Upper lobe of left lung (tissue), 6 donors: ENCODE measurements at places on chromosomes 3 and 15.

GRCh38 chr3:177777699-177778098, 580.4 kb upstream of the TBL1XR1 start:
- no peak for DNase-seq
- H3K4me1 ChIP-seq, result peaks cover 21% of the 10 kb centered on the region
- H3K36me3 ChIP-seq, result no peaks in the 10 kb centered on the region
- H3K27ac ChIP-seq, result no peak overlapping the region
- no peaks in the 10 kb centered on the region for H3K27me3 ChIP-seq

DNA sequence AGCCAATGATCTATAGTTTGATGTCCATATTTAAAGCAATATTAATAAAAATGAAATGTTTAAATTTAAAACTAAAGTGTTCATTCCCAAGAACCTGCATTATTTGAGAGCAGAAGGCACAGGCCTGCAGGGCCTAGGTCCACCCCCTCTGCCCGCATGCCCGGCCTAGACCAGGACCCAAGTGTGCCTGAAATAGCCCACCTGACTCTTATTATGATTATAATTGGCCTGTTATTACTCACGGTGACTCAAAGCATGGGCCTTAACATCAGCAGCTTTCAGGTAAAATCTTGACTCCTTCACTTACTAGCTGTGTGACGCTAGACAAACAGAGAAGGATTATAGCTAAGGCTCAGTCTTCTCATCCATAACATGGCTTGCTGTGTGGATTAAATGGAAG, 128.8 kb downstream of the PLCL2 start:
- no peaks in the 10 kb centered on the region for H3K36me3 ChIP-seq
- DNase-seq, result peak; percentile 5
- no peaks in the 10 kb centered on the region for H3K27me3 ChIP-seq

DNA sequence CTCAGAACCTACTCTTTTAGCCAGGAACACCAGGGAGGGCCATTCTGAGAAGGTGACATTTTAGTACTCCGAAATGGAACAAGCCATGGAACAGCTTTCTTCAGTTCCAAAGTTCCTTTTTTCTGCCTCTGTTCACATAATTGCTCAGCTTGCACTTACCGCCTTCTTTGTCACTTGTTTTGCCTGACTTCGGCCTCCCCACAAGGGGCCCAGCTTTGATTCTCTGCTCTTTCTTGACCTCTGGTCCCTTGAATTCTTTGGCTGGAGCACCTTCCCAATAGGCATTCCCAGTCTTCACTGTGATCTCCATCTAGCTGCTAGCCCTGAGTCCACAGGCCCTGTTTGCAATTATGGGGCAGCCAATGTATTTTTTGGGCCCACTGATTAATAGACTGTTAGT, 51.4 kb upstream of the SLC7A14 start:
- no peaks in the 10 kb centered on the region for H3K27me3 ChIP-seq
- no peak overlapping the region for H3K27ac ChIP-seq
- DNase-seq, result no peak
- no peaks in the 10 kb centered on the region for H3K36me3 ChIP-seq
- no peaks in the 10 kb centered on the region for H3K4me1 ChIP-seq

GRCh38 chr3:160986069-160986468, 119.1 kb downstream of the B3GALNT1 start:
- H3K4me3 ChIP-seq, result no peak overlapping the region
- H3K27ac ChIP-seq, result no peak overlapping the region
- DNase-seq, result no peak
- no peaks in the 10 kb centered on the region for H3K27me3 ChIP-seq
- no peaks in the 10 kb centered on the region for H3K4me1 ChIP-seq

DNA sequence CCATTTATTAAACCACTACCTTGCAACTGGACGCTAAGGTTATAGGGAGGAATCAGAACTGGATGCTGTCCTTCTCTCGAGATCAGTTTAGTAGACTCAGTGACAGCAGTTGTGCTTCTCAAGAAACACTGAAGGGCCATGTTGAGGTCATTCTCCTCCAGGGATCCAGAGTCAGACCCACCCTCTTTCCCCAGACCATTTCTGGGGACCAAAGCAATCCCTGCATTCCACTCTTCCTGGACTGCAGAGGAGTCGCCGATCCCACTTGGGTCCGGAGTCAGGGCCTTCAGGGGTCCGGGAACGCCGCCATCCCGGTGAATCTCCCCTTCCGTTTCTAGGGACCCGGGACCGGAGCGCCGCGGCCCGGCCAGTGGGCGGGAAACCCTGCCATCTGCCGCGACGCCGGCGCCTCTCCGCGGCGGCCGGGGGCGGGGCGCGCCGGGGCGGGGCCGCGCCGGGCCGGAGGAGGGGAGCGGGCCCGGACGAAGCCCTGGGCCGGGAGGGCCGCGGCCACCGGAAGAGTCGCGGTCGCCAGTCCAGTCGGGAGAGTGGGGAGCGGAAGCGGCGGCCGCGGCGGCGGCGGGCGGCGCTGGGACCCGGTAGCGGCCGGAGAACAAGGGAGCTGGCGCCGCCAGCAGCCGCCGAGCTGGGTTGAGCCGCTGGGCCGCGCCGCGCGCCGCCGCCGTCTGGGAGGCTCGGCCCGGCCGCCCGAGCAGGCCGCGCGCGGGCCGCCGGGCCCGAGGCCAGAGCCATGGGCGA, at the start of gene DVL3:
Gene DVL3, plus strand, starts transcription at position 493 of the 759 bp plus-strand sequence. Its CDS starts 259 bp downstream, at position 752.
- H3K4me3 ChIP-seq, result peak within 1 kb of the TSS; percentile 88
- peak; percentile 78 for DNase-seq
- H3K4me1 ChIP-seq, result peaks cover 38% of the 10 kb centered on the region
- peak within 1 kb of the TSS; percentile 92 for H3K27ac ChIP-seq
- no peaks in the 10 kb centered on the region for H3K36me3 ChIP-seq

- no peaks in the 10 kb centered on the region for H3K36me3 ChIP-seq
- H3K4me3 ChIP-seq, result no peak overlapping the region
- H3K27me3 ChIP-seq, result no peaks in the 10 kb centered on the region
Measured at GRCh38 chr15:70395164-70395563, 297.4 kb upstream of the TLE3 start.

GRCh38 chr3:42960786-42961185, 18.3 kb upstream of the GASK1A start:
- H3K27me3 ChIP-seq, result no peaks in the 10 kb centered on the region
- H3K4me1 ChIP-seq, result no peaks in the 10 kb centered on the region
- DNase-seq, result no peak
- H3K27ac ChIP-seq, result no peak overlapping the region
- H3K4me3 ChIP-seq, result no peak overlapping the region

GRCh38 chr15:60551147-60551780, 72.3 kb upstream of the ICE2 start:
- H3K27ac ChIP-seq, result no peak overlapping the region
- H3K4me3 ChIP-seq, result no peak overlapping the region
- peaks cover under 1% of the 10 kb centered on the region for H3K4me1 ChIP-seq
- no peak for DNase-seq

GRCh38 chr3:101950985-101951733, 101.8 kb downstream of the NFKBIZ start:
- H3K4me1 ChIP-seq, result no peaks in the 10 kb centered on the region
- H3K27ac ChIP-seq, result no peak overlapping the region
- H3K36me3 ChIP-seq, result no peaks in the 10 kb centered on the region

DNA sequence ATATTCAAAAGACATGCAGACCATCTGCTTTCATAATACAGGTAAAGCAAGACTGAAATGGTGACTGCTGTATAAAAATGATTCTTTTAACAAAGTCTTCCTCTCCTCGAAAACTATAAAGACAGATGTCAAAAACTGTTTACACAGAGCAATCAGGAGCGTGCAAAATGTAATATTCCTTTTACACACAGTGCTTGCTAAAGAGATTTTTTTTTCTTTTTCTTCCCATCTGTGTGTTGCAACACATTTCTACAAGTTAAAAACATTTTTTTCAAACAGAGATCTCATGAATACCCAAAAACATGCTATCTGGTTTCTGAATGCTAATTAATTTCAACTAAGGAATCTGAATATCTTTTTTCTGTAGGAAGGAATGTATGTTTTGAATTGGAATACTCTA, 22.1 kb downstream of the SATB1 start:
- no peak for DNase-seq
- no peaks in the 10 kb centered on the region for H3K36me3 ChIP-seq
- H3K27ac ChIP-seq, result no peak overlapping the region
- H3K27me3 ChIP-seq, result no peaks in the 10 kb centered on the region

DNA sequence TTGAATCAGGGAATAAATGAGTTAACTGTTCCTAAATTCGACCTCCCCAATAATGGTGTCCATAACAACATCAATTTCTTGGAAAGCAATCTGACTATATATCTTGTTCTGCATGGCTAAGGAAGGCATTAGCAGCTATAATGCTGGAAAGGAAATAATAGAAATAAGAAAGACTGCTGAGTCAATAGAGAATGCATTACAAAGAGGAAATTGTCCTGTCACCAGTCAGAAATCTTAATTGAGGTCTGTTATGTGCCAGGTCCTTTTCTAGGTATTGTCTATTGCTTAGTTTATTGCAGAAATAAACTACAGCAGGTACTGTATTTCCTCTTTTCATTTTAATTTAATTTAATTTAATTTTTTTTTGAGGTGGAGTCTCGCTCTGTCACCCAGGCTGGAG, 5.9 kb upstream of the PPP1R2 start:
- H3K36me3 ChIP-seq, result no peaks in the 10 kb centered on the region
- peaks cover 15% of the 10 kb centered on the region for H3K4me1 ChIP-seq
- H3K4me3 ChIP-seq, result no peak overlapping the region
- H3K27me3 ChIP-seq, result no peaks in the 10 kb centered on the region

GRCh38 chr15:65400760-65401610, 21.8 kb downstream of the IGDCC4 start:
- H3K27ac ChIP-seq, result no peak overlapping the region
- H3K4me1 ChIP-seq, result peaks cover 14% of the 10 kb centered on the region
- H3K4me3 ChIP-seq, result no peak overlapping the region
- no peaks in the 10 kb centered on the region for H3K36me3 ChIP-seq
- H3K27me3 ChIP-seq, result peaks cover 9% of the 10 kb centered on the region

GRCh38 chr15:75167588-75168350, 33.9 kb upstream of the C15orf39 start:
- no peaks in the 10 kb centered on the region for H3K36me3 ChIP-seq
- no peak for DNase-seq

DNA sequence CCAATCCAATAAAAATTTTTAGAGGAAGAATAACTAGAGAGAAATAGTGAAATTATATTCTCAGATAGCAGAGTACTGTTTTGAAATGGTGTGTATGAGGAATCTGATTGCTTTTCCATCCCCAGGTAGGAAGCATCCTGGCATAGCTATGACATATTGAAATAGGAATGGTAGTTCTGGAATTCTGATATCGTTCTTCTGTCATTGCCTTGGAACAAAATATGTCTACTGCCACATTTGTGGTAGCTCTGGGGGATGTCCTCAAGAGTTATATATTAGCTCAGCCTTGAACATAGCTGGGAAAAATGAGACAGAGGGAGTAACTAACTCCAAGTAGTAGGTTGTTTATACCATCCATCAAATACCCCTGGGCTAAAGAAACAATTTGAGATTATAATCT, 950.7 kb downstream of the MCTP2 start:
- no peaks in the 10 kb centered on the region for H3K36me3 ChIP-seq
- DNase-seq, result no peak
- H3K4me3 ChIP-seq, result no peak overlapping the region
- H3K27me3 ChIP-seq, result no peaks in the 10 kb centered on the region
- H3K4me1 ChIP-seq, result no peaks in the 10 kb centered on the region

DNA sequence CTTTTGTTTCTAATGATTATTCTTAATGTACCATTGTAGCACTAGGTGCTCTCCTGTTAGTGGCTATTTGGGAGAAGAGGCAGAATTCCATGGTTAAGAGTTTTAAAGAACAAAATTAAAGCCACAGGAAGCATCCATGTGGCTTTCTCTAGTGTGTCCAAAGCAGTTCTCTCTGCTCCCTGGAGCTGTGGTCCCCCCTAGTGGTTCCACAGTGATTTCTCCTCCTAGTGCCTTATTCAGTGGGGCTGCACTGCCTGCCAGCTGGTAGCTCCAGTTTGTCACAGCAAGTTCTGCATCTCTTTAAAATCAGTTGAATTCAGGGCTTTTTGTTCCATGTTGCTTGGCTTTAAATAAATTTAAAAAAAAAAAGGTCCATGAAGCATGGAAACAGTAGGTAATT, 39.6 kb upstream of the FAM98B start:
- no peaks in the 10 kb centered on the region for H3K27me3 ChIP-seq
- no peaks in the 10 kb centered on the region for H3K36me3 ChIP-seq
- DNase-seq, result peak; percentile 28
- no peaks in the 10 kb centered on the region for H3K4me1 ChIP-seq
- no peak overlapping the region for H3K27ac ChIP-seq

DNA sequence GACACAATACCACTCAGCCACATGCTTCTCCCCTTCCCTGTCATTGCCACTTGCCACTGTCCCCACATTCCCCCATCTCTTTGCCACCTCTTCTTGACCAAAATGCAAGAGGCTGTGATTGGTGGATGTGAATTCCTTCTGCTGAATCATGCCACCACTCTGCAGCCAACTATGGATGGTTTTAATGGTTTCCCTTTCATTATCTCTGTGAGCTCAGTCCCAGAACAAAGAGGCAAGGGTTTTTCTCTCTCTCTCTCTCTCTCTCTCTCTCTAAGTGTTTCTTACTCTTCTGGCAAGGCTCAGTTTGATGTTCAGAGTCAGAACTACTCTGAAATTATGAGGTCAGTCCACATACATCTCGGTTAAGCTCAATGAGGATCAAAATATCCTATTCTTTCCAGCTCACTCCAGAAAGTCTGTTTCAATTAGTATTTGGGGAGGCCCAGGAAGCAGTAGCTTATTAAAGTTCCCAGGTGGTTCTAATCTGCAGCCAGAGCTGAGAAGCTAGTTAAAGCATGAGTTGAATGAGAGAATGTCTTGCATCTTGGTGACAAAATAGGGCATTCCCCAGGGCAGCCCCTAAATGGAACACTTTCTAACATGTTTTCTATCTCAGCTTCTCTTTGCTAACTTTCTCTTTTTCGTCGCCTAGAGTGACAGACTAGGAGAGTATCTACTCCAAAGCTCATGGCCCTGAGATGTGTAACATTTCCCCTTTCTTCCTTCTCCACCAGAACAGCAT, 8.5 kb upstream of the ILDR1 start:
- no peaks in the 10 kb centered on the region for H3K36me3 ChIP-seq
- H3K27me3 ChIP-seq, result no peaks in the 10 kb centered on the region
- H3K27ac ChIP-seq, result no peak overlapping the region
- DNase-seq, result no peak
- no peaks in the 10 kb centered on the region for H3K4me1 ChIP-seq
- no peak overlapping the region for H3K4me3 ChIP-seq

DNA sequence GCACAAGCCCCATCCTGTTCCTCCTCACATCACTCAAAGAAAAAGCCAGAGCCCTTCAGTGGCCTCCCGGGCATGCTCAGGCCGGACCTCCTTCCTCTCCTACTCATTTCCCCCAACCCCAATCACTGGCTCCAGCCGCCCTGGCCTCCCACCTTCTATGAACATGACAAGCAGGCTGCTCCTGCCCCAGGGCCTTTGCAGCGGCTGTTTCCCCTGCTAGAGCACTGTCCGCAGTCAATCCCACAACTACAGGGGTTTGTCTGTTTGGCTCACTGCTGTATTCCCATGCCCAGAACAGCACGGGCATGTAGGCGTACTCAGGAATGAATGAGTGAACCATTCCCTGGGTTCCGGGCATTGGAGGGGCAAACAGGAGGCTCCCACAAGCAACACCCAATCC, 139.8 kb upstream of the PRR20G start:
- no peaks in the 10 kb centered on the region for H3K27me3 ChIP-seq
- H3K4me1 ChIP-seq, result no peaks in the 10 kb centered on the region
- DNase-seq, result no peak

- no peak overlapping the region for H3K4me3 ChIP-seq
- DNase-seq, result no peak
- no peaks in the 10 kb centered on the region for H3K36me3 ChIP-seq
- peaks cover 6% of the 10 kb centered on the region for H3K4me1 ChIP-seq
- no peak overlapping the region for H3K27ac ChIP-seq
Measured at GRCh38 chr3:157103280-157103679, 56.7 kb downstream of the CCNL1 start.

GRCh38 chr3:53729618-53730017, 116.6 kb downstream of the CHDH start:
- H3K4me3 ChIP-seq, result no peak overlapping the region
- H3K27me3 ChIP-seq, result no peaks in the 10 kb centered on the region
- H3K4me1 ChIP-seq, result no peaks in the 10 kb centered on the region
